Hepatic stellate cell (primary cell): ENCODE measurements at places on chromosomes 11 and 22.

DNA sequence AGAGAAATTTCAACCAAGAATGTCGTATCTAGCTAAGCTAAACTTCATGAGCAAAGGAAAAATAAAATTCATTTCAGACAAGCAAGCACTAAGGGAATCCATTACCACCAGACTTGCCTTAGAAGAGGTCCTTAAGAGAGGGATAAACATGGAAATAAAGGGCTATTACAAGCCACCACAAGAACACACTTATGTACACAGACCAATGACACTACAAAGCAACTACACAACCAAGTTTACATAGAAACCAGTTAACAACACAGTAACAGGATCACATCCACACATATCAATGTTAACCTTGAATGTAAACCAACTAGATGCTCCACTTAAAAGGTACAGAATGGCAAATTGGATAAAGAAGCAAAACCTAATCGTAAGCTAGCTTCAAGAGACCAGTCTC lies 38.0 kb downstream of the TMEM123 start:
- DNase-seq: no peak

DNA sequence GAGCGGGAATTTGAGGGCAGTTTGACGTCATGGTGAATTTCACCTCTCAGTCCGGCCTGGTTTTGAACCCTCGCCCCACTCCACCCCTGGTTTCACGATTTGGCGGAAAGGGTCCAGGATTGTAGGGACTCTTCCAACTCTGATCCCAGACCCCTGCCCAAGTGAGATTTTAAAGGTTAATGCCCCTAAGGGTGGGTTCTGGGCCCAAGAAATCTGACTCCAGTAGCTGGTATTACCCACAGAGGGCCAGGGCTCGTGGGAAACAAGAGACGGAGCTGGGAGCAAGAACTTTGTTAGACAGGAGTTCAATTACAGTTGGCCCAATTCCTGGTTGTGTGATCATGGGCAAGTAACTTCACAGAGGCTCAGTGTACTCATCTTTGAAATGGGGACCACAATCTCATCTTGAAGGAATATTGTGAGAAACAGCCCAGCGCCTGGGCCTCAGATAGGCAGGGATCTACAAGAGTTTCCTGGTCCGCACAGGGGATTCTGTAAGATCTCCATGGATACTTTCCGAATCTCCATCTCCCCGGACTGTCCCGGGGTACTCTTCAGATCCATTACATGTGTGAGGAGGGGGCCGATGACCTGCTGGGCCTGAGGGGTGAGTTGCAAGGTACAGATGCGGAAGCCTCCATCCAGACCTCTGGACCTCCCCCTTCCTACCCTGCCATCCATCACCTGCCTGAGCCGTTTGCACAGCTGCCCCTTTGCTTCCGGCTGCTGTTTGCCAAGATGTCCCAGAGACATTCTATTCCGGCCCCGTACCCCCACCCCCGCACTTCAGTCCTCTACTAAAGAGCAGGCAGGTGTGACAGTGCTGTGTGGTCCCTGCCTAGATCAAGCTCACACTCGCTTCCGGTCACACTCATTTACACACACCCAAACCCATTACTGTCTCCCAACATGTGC lies 687 bp upstream of the CALCA start:
- DNase-seq: no peak

GRCh38 chr11:125105926-125106325 lies 5.5 kb downstream of the TMEM218 start:
- DNase-seq: no peak

- DNase-seq: no peak
Observed at GRCh38 chr22:27399161-27399560, 402.4 kb downstream of the MN1 start.

- no peak for DNase-seq
Observed at GRCh38 chr11:28965819-28966218, 857.6 kb downstream of the METTL15 start.

- DNase-seq: no peak
Observed at GRCh38 chr11:124085997-124086846, 29.0 kb upstream of the VWA5A start.

DNA sequence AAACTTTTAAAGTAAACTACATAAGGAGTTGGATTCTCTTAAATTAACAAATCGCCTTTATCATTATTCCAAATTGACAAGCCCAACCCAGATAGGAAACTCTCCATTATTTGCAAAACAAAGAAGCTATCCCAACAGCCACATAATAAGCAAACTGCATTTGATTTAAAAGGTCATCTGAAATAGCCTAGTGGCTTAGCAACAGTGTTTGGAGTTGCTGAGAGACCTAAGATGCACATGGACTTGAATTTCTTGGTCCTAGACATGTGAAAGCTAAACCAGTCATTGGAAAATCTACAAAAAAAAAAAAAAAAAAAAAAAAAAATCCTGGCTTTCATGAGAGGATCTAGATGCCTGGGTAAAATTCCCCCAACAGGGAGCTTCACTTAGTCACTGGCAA lies 69.5 kb downstream of the PRCP start:
- DNase-seq: no peak

- DNase-seq: peak; percentile 44
Observed at GRCh38 chr22:31846161-31847115, 92.6 kb downstream of the DEPDC5 start.

- DNase-seq: peak; percentile 93
Observed at GRCh38 chr11:70568035-70568813, 169.9 kb downstream of the CTTN start.

- no peak for DNase-seq
Observed at GRCh38 chr11:7511401-7511800, 2.4 kb upstream of the PPFIBP2 start.

- no peak for DNase-seq
Observed at GRCh38 chr11:117770061-117770460, 27.0 kb downstream of the DSCAML1 start.

GRCh38 chr11:42234451-42234951 lies 775.0 kb upstream of the LRRC4C start:
- DNase-seq: no peak
